ENCODE measurements at places on chromosomes 16 and 17. TPM values are rescaled to one million over a fixed set of nuclear protein-coding genes. Genes with fewer than 3 reads are reported as not detected.

GRCh38 chr17:63967953-63968352 is 4.8 kb downstream of the SCN4A start:
- no peak for DNase-seq
- H3K27ac ChIP-seq = no peak overlapping the region
- no peaks in the 10 kb centered on the region for H3K36me3 ChIP-seq
- H3K4me3 ChIP-seq = no peak overlapping the region
- H3K4me1 ChIP-seq = no peaks in the 10 kb centered on the region

GRCh38 chr17:59846394-59847165 is 46.2 kb downstream of the TUBD1 start:
- H3K4me1 ChIP-seq = peaks cover 70% of the 10 kb centered on the region
- H3K36me3 ChIP-seq = no peaks in the 10 kb centered on the region
- H3K27ac ChIP-seq = peak overlapping the region; percentile 87
- H3K27me3 ChIP-seq = no peaks in the 10 kb centered on the region
- DNase-seq = peak; percentile 95

Gene MGAT5B
- total RNA-seq = under 0.01 TPM

DNA sequence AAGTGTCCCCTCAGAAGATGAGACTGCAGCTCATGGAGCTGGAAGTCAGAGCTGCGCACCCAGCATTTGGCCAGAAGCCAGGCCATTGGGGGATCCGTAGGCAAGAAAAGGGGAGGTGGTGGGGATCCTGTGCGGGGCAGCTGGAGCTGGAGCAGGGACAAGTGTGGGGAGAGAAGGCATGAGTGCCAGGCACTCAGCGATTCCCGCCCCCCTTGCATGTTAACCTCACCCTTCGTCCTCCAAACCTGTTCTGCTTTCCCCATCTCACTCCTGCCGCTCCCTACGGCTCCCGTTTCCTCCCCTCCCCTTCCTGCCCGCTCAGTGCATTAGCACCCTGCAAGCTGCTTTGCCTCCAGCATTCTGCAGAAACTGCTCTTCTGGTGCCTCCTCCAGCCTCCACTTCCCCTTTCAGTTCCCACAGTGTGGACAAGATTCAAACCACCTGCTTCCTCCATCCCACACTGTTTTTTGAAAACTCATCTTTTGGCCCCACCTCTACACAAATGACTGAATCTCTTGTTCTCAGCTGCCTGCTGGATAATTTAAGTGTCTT is 5.6 kb downstream of the ALOX15 start:
- H3K27ac ChIP-seq = no peak overlapping the region
- no peak overlapping the region for H3K4me3 ChIP-seq
- no peaks in the 10 kb centered on the region for H3K36me3 ChIP-seq

DNA sequence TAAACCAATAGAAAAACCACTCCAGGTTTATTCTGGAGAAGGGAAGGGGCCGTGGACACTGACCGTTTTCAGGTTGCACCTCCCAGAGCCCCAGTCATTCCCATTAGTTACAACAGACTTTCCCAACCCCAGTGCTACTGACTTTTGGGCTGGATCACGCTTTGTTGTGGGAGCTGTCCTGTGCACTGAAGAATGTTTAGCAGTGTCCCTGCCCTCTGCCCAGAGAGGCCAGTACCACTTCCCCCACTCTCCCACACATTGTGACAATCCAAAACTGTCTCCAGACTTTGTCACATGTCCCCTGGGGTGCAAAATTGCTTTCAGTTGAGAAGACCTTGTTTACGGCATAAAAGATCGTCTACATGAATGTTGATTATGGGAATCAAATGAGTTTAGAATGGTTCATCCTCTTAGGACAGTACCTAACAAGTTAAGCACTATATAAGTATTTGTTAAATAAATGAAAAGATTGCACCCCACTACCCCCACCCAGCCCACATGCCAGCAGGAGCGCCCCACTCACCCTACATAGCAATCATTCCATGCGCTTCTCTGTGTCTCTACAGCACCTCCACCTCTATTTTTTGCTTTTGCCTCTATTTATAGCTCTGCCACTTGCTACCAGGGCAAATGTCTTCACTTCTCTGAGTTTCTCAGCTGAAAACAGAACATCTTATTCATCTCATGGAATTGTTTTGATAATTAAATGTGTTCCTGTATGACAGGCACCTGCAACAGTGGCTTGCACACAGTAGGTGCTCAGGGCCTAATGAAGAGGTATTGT is 104.9 kb downstream of the AXIN2 start:
- no peaks in the 10 kb centered on the region for H3K36me3 ChIP-seq
- no peak overlapping the region for H3K4me3 ChIP-seq
- H3K27me3 ChIP-seq = no peaks in the 10 kb centered on the region
- no peak for DNase-seq

DNA sequence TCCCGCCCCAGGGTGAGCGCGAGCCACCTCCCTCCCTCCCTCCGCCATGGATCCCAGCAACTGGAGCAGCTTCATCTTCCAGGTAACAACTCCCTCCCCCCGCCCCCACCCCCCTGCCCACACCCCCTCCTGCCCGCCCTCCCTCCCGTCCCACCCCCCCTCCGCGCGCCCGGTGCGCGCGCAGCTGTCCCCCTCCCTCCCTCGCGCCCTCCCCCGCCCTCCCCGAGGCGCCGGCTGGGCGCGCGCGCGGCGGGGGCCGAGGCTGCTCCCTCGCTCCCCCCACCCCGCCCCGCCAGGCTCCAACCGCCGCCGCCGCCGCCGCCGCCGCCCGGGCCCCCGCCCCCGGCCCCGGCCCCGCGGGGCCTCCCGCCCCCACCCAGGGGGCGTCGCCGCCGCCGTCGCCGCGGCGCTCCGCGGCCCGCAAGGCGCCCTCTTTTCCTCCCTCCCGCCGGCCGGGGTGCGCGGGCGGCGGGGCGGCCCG is at the start of gene MAZ:
Gene MAZ (plus strand): TSS at position 431 of the 481 bp plus-strand sequence. CDS start 173 bp downstream, outside the sequence.
- H3K27ac ChIP-seq = peak within 1 kb of the TSS; percentile 96
- peaks cover 57% of the 10 kb centered on the region for H3K4me1 ChIP-seq
- H3K27me3 ChIP-seq = peaks cover 2% of the 10 kb centered on the region
- no peaks in the 10 kb centered on the region for H3K36me3 ChIP-seq
- H3K4me3 ChIP-seq = peak within 1 kb of the TSS; percentile 69
- DNase-seq = peak; percentile 96

Gene STH
- not detected for total RNA-seq

DNA sequence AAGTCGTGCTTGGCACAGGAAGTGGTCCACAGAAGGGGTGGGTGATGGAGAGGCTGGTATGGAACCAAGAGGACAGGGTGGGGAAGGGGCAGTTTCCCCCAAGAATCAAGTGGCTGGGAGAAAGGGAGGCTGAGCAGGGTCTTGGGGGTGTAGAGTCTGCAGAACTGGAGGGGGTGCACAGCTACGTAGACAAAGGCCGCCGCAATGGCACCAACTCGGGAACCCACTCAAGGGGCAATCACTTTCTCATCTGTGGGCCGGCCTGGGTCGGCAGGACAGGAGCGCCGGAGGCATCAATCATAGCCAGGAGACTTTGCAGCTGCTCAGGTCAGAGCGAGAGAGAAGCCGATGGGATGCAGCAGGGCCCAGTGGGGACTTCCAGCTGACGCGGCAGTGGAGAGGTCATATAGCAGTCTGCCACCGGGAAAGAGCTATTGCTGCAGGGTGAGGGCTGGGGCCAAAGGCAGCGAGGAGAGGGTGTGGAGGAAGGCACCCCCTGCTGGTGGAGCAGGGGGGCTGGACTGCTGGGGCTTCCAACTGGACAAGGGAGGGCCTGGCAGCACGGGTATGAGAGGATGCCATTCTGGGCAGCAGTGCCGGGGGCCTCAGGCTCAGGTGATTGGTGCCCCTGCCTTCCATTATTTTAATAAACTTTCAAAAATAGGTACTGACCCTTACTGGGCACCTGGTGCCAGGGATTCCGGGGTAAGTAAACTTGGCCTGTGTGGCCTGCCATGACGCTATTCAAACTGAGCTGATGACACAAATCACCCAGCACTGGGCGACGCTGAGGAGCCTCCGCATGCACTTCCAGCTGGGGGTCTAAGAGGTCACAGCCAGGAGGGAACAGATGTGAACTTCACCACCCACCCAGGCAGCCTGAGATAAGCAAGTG is 52.5 kb upstream of the MTSS2 start:
- H3K4me1 ChIP-seq = peaks cover 29% of the 10 kb centered on the region
- H3K36me3 ChIP-seq = peaks cover 26% of the 10 kb centered on the region
- no peaks in the 10 kb centered on the region for H3K27me3 ChIP-seq
- peak overlapping the region; percentile 94 for H3K27ac ChIP-seq
- peak overlapping the region; percentile 10 for H3K4me3 ChIP-seq

DNA sequence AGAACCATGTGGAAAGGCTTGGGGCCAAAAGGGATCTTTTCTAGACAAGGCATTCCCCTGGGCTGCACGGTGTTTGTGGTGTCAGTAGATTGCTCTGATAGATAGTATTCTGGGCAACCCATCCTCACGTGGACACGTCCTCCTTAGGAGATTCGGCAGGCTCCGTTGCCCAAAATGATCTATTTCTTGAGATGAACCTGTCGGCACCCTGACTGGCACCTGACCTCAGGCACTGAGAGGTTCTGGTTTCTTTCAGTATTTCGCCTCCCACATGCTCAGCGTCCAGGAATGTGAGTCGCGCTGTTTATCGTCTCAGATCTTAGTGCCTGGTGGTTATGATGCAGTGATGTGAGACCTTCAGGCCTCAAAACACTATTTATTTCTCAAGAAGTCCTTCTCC is 89.7 kb downstream of the MARCHF10 start:
- H3K36me3 ChIP-seq = no peaks in the 10 kb centered on the region
- no peak overlapping the region for H3K4me3 ChIP-seq
- H3K27me3 ChIP-seq = no peaks in the 10 kb centered on the region
- no peaks in the 10 kb centered on the region for H3K4me1 ChIP-seq
- DNase-seq = no peak

Gene PITPNC1
- total RNA-seq = 35.5 TPM

GRCh38 chr17:37446027-37446426 is 39.3 kb downstream of the TADA2A start:
- no peak overlapping the region for H3K27ac ChIP-seq
- no peaks in the 10 kb centered on the region for H3K27me3 ChIP-seq
- no peak overlapping the region for H3K4me3 ChIP-seq
- H3K36me3 ChIP-seq = peaks cover 69% of the 10 kb centered on the region
- DNase-seq = no peak
- H3K4me1 ChIP-seq = no peaks in the 10 kb centered on the region

DNA sequence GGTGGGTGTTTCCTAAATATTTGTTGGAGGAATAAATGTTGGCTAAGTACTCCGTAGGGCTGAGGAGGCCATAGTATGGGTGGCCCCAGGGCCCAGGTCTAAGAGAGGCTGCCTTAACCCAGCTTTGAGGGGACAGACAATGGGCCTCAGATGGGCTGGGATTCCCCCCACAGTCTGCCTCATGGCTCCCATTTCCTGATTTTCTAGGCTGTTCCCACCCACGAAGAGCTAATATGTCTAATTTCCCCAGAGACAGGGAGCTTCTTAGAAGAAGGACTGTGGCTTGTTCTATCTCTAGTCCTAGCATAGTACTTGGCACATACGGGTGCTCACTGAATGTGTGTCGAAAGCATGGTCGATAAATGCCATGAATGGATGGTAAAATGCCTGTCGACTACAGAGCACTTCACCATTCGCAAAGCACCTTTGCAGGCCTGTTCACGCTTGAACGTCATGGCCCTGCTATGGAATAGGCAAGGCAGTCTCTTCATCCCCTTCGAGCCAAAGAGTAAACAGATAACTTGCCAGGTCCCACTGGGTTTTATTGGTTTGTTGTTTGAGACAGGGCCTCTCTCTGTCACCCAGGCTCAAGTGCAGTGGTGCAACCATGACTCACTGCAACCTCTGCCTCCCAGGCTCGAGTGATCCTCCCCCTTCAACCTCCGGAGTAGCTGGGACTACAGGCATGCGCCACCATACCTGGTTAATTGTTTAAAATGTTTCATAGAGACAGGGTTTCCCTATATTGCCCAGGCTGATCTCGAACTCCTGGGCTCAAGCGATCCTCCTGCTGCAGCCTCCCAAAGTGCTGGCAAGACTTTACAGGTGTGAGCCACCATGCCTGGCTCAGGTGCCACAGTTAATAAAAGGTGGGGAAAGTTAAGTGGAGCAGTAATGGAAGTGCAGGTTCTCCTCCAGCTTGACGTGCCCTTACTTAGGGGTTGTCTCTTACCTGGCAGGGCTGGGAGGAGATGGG is 9.7 kb downstream of the CHAD start:
- H3K4me3 ChIP-seq = no peak overlapping the region
- no peaks in the 10 kb centered on the region for H3K27me3 ChIP-seq
- H3K4me1 ChIP-seq = no peaks in the 10 kb centered on the region
- H3K36me3 ChIP-seq = no peaks in the 10 kb centered on the region

GRCh38 chr16:19883966-19884485 is 622 bp downstream of the GPRC5B start:
- H3K4me1 ChIP-seq = peaks cover 43% of the 10 kb centered on the region
- H3K36me3 ChIP-seq = no peaks in the 10 kb centered on the region
- peak overlapping the region; percentile 65 for H3K4me3 ChIP-seq

DNA sequence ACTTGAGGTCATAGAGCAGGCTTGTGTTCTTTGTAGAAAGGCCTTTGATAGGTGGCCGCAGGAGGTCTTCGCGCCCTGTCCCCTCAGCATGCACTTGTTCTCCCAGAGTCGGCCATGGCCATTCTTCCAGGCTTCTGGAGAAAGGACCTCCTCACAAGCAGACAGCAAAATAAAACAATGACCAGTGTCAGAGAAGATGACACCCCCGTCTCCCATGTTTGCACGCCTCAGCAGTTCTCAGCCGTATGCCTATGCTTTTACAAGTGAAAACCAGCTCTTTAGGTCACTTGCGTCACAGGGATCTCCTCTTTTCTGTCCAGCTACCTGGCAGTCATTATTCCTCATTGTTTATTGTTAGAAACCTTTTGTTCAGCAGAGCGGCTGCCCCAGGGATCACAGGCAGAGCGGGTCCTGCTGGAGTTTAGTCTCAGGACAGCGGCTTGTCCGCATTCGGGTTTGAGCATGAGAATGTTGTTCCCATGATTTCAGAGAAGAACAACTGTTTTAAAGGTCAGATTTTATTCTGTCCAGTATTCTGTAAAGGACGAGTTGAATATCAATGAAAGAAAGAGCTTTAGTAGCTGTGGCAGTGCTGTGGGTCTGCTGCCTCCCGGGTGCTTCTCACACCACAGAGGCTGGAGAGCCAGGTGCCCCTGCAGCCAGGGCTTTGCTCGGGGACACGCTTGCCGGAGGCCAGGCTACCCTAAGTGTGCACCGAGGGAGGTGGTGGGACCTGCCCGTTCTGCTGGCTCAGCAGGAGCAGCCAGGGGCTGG is 123.9 kb downstream of the RPTOR start:
- no peaks in the 10 kb centered on the region for H3K36me3 ChIP-seq
- H3K27ac ChIP-seq = no peak overlapping the region
- H3K4me1 ChIP-seq = peaks cover 24% of the 10 kb centered on the region

GRCh38 chr16:66695935-66696668 is 441 bp downstream of the CMTM4 start:
- H3K27ac ChIP-seq = peak overlapping the region; percentile 65
- peak overlapping the region; percentile 67 for H3K4me3 ChIP-seq
- H3K4me1 ChIP-seq = peaks cover 30% of the 10 kb centered on the region
- H3K36me3 ChIP-seq = no peaks in the 10 kb centered on the region
- no peaks in the 10 kb centered on the region for H3K27me3 ChIP-seq
- DNase-seq = no peak

DNA sequence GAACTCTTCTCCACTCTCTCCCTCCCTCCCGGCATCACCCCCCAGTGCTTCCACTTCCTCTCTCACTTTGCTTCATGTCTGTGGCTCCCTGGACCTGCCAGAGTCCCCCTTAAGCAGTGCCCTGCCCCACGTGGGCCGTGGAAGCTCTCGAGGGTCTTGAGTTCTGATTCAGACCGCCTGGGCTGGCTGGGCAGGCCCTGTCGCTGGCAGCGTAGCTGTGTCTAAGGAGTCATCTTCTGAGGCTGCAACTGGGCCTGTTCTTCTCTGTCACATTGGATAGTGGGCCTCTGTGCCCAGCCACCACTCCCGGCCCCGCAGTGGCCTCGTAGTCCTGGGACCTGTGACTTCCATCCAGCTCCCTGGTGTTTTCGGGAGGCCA is 30.7 kb downstream of the MNT start:
- no peak for DNase-seq
- no peak overlapping the region for H3K27ac ChIP-seq
- H3K36me3 ChIP-seq = peaks cover 69% of the 10 kb centered on the region
- H3K27me3 ChIP-seq = no peaks in the 10 kb centered on the region
- H3K4me1 ChIP-seq = peaks cover 34% of the 10 kb centered on the region
- H3K4me3 ChIP-seq = no peak overlapping the region

All from esophagus muscularis mucosa (tissue), 4 donors.